ENCODE measurements at places on chromosomes 2 and 18. TPM values are rescaled to one million over a fixed set of nuclear protein-coding genes. Genes with fewer than 3 reads are reported as not detected.

Gene MAB21L4
- polyA plus RNA-seq = not detected

Gene MDH1
- polyA plus RNA-seq = 342 TPM

Gene TGIF1
- polyA plus RNA-seq = 37.1 TPM

Gene ALPI
- polyA plus RNA-seq = not detected

Gene CRYBA2
- polyA plus RNA-seq = not detected

DNA sequence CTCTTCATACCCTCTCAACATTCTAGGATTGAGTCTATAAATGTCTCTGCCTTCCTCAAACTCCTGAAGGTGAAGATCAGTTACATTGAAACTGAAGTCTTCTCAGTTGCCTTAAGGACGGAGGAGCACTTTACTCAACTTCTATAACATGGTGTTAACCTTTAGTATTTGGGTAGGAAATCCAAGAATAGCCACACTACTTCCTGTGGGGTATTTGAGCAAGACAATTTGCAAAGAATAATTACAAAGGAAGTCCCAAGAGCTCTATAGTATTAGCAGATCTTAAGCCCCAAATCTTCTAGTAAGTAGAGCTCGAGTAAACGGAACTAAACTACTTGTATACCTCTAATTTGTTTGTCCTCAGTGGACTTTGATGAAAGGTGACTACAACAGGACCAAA, 80.9 kb downstream of the SP100 start:
- no peak for DNase-seq

GRCh38 chr2:45895241-45895861, 243.9 kb downstream of the PRKCE start:
- DNase-seq = no peak

DNA sequence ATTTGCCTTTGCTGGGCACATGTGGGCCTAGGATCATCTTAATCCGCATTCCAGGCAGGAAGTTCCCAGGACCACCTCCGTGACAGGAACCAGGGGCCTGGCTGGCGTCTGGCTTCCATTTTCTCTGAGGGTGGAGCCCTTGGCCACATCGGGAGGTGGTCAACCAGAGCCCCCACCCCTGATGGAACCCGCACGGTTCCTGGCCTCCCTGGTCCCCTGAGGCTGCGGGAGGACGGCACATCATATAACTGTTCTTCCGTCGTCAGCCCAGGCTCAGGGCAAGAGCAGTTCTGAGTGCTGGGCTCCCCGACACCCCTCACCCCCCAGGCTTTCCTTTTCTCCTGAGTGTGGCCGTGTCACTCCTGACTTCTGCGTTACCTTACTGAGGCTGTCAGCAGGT, 13.5 kb downstream of the ESPNL start:
- no peak for DNase-seq

DNA sequence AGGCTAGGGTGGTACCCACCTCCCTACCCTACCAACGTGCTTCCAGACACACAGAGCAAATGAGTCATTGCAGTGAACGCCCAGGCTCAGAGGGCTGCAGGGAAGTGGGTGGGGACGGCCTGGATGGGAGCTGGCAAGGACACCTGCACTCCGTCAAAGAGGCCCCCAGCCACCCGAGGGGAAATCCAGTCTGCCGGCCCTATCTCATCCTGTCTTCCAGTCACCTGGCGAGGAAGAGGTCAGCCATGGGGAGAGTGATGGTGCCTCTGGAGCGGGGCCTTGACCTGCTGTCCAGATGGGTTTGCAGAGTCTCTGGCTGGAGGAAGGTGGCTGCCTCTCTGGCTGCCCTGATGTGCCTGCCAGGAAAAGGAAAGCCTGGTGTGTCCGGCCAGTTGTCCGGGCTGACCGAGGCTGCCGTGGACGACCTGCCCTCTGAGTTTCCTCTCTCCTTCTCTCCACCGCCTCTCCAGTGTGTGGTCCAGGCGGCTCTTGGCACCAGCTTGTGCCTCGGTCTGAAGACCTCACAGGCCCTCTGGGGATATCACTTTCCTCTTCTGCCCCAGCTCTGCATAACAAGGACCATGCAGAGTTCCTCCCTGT, 209.7 kb upstream of the COPS8 start:
- no peak for DNase-seq

DNA sequence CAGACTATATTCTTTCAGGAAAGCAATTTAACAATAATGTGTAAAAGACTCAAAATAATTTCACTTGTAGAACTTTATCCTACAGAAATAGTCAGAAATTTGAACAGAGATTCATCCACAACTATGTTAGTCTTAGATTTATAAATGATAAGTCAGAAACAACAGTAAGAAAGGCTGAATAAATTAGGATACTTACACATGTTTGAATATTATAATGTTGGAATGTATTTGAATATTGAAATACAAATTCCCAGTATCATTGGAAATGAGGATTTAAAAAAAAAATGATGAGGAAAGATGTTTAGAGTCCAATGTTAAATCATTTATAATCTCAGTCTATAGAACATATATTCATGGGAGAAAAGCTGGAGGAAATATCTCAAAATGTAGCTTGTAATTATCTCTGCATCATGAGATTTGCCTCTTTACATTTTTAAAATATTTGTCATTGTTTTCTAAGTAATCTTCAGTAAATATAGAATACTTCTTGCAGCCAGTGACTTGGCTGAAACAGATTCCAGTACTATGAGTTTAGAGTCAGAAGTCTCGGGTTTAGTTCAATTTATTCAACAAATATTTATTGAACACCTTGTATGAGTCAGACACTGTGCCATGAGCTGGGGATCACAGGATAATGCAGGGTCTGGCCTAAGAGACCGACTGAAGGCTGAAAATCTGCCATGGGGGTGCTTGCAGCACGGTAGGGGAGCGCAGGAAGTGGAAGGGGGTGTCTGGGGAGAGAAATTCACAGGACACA, 32.3 kb downstream of the CXCR4 start:
- DNase-seq = no peak
